ENCODE measurements at places on chromosomes 16 and 17.

DNA sequence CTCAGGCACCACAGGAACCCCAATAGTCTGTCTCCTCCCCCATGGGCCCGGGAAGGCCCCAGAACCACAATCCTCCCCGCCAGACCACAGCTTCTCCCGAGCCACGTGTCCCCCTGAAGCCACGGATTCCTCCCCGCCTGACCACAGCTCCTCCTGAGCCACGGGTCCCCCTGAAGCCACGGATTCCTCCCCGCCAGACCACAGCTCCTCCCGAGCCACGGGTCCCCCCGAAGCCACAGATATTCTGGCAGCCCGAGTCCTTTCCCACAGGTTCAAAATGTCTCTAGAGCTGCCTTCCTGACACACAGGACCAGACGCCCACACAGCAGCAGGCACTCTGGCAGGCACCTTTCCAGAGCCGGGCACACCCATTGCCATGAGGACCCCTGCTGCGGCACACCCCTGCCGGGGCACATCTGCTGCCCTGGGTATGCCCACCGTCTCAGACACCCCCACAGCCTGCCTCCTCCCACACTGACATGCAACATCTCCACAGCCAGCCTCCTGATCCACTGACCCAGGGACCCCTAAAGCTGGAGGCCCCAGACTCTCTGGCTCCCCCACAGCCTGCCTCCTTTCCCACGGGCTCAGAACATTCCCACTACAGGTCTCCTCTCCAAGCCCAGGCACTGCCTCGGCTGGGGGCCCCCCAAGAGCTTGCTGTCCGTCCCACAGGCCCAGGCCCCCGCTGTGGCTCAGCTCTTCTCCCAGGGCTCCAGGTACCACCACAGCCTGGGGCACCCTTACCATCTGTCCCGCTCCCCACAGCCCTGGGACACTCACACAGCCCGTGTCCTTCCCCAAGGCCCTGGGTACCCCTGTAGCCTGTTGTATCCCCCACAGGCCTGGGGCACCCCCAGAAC, 2.2 kb downstream of the KIAA0753 start:
- no peak for DNase-seq

DNA sequence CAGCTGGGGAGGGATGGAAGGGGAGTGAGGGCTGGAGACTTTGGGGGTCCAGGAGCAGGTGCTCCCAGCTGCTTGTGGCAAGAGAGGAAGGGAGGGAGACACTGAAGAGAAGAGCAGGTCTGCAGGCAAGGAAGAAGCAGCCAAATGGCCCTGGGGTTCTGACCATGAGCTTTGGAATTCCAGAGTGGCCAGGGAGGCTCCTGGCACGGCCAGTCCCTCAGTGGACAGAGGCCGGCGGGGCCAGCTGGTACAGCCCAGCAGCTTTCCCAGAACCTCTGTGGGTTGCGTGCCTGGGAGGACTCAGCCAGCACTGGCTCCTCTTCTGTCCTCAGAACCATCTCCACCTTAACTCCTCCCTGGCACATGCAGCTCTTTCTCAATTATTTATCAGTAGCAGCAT, 233.0 kb downstream of the MSI2 start:
- DNase-seq: no peak

GRCh38 chr17:58387834-58388233, 29.5 kb downstream of the RNF43 start:
- DNase-seq: no peak

- DNase-seq: peak; percentile 47
These were observed 251.2 kb downstream of the ENGASE start for GRCh38 chr17:79325709-79326430.

- DNase-seq: peak; percentile 20
These were observed at the start of gene SCARF1 for GRCh38 chr17:1645207-1646171. Gene SCARF1 (minus strand): TSS chr17:1645732. CDS start chr17:1645697, 35 bp downstream.

DNA sequence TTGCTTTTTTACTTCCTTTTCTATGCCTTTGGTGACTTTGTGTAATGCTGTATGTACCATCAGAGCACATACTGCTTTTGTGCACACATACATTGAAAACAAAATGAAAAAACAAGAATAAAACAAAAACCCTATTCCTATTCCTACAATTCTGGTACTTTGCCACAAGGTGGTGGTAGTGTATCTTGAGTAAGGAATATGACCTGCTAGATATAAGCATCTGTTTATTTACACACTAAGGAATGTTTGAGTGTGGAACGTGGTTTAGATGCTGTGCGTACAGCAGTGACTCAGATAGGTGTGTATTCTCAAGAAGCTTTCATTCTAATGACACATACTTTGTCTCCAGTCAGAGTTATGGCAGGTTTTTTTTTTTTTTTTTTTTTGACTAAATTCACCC, 606.2 kb downstream of the WWOX start:
- no peak for DNase-seq

- DNase-seq: no peak
These were observed 72.6 kb downstream of the IRX5 start for GRCh38 chr16:55003306-55003705.
